ENCODE measurements at places on chromosomes 5 and 9.

DNA sequence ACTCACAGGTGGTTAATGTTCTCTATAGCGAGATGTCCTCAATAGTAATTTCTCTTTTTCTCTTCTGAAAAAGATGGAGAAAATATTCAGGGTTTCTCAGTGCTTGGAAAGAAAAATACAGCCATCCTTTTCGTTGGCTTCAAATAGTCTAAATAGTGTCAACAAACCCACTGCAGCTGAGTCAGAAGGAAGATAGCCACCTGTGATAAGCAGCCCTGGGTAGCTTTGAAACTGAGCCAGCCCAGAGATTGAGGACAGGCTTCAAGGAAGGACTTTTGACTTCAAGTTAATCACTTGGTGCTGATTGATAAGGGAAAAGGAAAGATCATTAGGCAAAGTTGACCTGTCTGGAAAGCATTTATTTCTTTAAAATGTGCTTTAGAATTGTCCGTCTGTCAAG, 78.7 kb upstream of the TYRP1 start:
- DNase-seq, result no peak

DNA sequence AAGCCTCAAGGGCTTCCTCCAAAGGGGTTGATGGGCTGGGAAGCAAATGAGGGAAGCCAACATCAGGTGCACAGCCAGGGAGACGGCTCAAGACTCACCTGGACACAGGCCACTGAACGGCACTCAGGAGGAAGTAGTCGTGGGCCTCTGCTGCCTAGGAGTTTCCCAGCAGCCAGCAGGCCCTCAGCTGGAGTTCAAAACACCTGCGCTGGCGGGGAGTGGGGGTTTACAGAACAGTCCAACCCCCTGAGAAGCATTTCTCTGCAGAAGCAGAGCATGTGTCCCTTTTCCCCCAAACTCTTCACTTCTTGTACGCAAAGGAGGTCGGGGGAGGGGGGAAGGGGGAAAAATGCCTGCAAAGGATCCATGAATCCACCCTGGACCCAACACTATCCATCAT, 2.3 kb downstream of the WHRN start:
- no peak for DNase-seq

DNA sequence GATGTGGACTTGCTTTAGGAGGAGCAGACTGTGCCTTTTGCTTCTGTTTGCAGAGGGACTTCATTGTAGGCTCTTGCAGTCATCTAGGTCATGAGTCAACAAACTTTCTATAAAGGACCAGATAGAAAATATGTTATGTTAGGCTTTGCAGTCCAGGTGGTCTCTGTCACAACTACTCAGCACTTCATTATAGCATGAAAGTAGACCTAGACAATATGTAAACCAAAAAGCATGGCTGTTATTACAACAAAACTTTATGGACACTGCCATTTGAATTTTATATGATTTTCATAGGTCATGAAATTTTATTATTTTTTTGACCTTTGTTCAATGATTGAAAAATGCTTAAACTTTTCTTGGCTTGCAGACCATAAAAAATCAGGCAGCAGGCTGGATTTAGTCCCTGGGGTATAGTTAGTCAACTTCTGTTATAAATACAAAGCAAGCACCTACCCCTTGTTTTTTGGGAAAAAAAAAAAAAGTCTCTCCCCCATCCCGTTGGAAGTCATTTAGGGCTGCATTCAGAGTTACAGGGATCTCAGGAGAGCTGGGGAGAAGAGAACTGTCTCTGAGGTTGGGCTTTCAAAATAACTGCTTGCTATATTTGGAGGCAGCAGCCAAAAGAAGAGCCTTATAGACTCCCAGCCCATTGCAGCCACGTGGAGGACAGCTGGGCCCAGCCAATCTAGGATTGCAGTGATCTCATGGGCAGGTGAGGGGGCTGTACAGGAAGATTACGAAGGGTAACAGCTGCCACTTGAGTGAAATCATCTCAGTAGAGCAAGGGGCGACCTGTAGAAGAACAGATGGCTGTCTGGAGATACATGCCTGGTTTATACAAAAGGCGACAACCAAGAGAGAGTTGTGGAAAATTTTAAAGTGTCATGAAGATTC, 136.6 kb upstream of the TNC start:
- no peak for DNase-seq

DNA sequence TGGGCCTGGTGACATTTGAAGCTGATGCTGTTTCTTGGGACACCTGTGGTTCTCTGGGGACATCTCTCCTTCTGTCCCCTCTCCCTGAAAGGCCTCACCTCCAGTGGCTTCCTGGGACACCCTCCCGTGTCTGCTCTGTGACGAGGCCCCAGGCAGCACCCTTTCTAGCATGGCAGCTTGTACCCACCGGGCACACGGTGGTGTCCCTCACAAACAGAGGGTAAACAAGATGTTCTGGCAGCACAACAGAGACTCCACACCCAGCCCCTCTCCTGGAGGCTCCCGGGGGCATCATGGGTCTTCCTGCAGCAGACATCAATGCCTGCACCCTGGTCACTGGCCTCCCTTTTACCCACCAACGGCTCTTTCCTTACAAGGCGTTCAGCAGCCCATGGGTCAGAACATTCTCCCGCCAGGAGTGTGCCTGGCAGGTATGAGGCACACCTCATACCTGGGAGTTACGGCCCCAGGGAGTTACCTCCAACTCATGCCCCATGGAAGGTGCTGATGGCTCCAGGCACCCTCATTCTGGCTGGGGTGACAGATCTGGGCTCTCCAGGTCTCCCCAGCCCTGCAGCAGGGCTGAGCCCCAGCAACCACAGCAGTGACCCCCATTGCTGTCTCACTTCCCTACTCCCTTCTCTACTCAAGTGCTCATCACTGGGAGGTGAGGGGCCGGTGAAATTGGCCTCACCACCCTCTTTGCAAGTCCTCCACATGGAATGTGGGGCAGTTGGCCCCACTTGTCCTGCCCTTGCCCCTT, 51.1 kb downstream of the BARX1 start:
- DNase-seq, result no peak

DNA sequence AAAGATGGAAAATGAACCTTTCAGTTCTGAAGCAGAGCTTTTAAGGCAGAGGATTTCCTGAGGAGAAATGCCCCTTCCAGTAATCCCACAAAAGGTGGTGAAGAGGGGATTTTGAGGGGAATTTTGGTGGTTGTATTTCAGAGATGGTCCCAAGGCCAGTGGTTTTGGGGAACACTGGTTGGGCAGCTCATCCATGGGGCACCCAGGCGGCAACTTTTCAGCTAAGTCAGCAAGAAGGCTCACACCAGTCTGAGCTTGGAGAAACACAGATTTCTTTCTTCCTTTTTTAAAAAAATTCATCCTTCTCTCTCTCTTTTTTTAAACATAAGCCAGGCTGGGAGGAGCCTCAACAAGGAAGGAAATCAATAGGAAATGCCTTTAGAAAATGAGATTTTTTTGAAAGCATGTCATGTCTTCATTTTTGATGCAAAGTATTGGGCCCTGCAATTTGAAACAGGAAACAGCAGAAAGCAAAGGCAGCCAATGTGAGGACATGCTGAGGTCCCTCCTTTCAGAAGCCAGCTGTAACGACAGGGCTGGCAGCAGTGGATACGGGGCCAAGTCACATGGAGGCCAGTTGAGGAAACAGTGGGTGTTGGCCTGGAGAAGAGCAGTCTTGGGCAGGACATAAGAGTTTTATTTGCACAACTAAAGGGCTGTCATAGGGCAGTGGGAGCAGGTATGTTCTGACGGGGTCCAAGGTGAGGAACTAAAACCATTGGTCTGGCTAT, 155.3 kb upstream of the KLF4 start:
- DNase-seq, result no peak

DNA sequence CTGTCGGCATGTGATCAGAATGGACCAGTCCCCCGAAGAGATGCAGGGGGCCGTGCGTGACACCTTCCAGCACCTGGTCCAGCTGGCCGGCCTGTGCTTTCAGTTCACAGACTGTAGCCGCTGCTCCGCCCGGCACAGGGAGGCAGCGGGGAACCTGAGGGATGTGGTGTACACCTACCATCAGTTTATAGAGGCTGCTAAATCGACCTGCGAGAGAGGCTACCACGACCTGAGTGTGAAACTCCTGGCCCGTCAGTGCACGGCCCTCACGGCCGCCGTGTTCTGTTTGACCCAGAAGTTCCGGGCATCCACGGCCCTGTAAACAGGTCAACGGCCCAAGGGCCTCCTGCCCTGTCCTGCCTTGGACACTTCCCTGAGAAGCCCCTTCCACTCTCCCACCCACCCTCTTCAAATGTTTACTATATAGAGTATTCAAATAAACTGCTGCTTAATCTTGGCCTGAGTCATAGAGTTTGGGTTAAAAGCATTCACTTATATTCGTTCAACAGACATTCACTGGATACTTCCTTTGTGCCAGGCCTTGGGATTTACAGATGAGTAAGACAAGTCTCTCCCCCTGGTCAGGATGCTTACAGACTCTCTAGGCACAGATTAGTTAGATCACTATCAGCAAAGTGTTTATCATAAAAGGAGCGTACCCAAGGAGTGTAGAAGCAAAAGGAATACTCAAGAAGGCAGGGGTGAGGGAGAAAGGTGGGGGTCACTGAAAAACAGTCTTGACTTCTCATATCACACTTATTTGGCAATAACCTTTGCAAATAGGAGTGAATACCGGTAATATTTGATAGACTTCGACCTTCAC, 6.9 kb upstream of the TRMT10B start:
- no peak for DNase-seq

- no peak for DNase-seq
Observed at GRCh38 chr9:93891050-93891449, 64.1 kb downstream of the BARX1 start.

- no peak for DNase-seq
Observed at GRCh38 chr5:13412040-13412595, 532.4 kb downstream of the DNAH5 start.

- no peak for DNase-seq
Observed at GRCh38 chr5:159657771-159658170, 258.5 kb upstream of the ADRA1B start.

DNA sequence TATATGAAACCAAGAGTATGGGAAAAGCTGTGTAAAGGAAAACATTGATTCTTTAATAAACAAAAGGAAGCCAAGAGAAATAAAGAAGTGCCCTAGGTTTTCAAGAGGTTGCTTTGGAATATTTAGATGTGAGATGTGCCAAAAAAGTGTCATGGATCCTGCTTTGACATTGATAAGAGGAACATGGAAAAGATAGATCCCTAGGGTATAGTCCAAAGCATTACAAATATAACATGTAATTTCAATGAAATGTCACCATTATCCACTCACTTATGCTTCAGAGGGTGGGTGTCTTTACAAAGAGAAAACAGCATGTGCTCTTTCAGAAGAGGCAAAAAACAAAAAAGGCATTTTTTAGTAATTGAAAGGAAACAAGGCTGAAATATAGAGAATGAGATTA, 1196.7 kb downstream of the EFNA5 start:
- DNase-seq, result no peak

DNA sequence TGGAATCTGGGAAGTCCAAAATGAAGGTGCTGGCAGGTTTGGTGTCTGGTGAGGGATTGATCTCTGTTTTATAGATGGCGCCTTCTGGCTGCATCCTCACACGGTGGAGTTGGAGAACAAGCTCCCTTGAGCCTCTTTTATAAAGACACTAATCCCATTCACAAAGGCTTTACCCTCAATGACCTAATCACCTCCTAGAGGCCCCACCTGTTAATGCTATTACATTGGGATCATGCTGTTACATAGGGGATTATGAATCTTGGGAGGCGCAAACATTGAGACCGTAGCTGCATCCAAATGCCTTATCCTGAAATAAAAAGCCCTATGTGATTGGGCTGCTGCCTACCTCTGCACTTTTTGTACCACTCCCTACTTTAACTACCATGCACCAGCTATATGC, 197.1 kb upstream of the HMHB1 start:
- DNase-seq, result no peak

- DNase-seq, result no peak
Observed at GRCh38 chr9:115220319-115221005, 102.5 kb upstream of the TNC start.

DNA sequence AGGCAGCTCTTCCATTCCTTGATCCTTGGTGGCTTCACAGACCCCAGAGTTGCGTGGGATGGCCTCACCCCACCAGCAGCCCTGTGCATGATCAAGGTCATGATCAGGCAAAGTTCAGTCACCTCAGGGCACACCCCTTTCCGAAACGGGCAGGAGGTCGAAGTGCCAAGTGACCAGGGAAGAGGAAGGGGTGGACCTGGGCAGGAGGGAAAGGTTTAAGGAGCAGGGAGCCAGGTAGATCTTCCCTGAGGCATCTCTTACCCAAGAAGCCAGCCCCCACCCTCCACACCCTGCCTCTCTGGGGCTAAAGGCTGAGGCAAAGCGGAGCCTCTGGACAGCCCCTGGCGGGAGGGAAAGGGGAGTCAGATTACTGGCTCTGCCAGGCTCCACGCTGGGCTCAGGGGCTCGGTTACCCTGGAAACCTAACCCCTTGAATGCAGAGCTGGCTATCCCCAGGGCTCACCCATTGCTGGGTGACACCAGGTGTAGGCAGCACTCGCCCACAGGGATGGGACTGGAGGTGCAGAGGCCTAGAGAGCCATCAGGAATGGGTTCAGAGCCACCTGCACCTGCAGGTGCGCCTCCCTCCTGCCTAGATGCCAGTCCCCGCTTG, 3.6 kb downstream of the MGAT4B start:
- peak; percentile 65 for DNase-seq

DNA sequence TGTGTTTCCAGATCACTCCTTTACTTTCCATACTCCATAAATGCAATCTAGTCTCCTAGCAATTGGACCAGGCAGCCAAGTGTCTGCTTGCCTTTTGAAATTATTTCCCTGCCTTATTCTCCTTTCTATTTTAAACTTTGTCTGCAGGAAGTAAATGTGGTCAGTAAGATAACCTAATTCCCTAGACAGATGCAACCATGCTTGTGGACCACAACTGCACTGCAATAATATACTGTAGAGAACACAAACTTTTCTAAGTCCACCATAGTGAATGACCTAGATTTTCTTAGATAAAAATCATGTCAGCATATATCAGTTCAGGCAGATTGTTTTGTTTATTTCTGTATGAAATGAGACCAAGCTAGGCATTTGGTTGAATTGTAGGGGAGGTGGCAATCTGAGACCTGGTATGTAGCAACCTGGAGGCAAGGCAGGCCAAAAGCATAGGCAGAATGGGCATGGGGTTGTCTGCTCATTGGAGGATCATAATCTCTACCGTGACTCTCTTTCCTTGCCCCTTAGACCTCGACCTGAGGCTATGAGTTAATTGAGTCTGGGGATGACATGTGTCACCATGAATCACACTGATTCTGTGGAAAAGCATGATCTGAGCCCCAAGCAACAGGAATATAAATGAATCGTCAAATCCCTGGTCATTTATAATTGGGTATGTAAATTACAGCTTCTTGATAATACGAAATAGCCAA, 20.7 kb downstream of the ACTL7B start:
- no peak for DNase-seq

- DNase-seq, result peak; percentile 34
Observed at GRCh38 chr9:132663117-132663516, 6.7 kb downstream of the DDX31 start.

GRCh38 chr9:107492381-107492970, 2.9 kb upstream of the KLF4 start:
- DNase-seq, result no peak

Data from iPS-NIHi11 (cell line).